ENCODE measurements at places on chromosomes 5 and 9.

GRCh38 chr9:114607671-114608524, 3.2 kb upstream of the TMEM268 start:
- no peak for DNase-seq

DNA sequence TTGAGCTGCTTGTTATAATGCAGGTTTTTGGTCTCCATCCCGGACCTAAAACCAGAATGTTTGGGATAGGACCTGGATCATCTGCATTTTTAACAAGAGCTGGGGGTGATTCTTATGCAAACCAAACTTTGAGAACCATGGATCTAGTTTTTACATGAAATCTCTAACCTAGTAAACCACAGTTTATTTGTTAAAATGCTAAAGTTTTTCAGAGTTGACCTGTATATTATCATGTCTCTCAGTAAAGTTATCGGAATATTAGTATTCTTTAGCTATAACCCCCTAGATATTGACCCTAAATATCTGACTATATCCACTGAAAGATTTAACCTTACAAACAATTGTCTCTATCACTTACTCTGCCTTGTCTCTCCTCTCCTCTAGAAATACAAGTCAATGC, 28.7 kb downstream of the F2R start:
- DNase-seq, result no peak

- no peak for DNase-seq
Observed at GRCh38 chr5:54656261-54656728, 138.7 kb downstream of the SNX18 start.

GRCh38 chr9:32811246-32811645, 27.9 kb downstream of the TMEM215 start:
- no peak for DNase-seq

DNA sequence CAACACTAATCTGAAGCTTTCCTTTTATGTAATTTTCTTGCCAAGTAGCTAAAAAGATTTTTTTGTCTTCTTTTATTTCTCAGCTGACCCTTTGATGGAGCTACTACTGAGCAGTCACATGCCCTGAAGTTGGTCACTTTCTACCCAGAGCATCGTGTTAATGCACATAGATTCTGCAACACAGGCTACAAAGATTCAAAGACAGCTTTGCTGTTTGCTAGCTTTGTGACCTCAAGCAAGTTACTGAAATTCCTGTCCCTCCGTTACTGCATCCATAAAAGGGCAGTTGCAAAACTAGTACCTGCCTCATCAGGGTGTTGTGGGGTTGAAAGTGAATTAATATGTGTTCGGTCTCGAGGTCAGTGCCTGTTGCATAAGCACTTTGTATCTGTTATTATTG, 179.9 kb downstream of the GAS1 start:
- DNase-seq, result no peak

DNA sequence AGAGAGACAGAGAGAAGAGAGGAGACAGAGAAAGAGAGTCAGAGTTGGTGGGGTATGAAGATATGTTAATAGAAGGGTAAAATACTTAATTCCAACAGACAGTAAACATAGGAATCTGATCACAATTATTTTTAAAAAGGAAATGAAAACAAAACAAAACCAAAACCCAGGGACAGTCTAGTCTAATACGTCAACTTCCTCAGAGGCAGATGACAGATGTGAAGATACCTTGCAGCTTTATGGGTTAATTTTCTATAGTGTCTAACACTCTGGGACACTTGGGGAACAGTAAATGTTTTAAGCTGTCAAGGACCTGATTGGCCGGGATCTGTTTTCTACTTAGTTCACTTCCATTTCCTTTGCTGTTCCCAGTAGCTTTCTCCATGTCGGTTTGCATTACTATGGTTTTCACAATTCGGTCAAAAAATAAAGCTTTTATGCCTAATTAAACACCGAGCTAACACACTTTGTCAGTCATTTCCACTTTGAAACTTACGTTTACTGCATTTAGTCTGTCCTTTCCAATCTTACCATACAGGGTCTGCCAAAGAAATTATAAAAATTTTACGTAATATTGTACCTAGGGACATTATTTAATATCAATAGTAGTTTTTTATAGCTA, 216.5 kb downstream of the MCTP1 start:
- no peak for DNase-seq
